HFFc6 (cell line): ENCODE measurements at places on chromosomes 13 and 19. TPM values are rescaled to one million over a fixed set of nuclear protein-coding genes. Genes with fewer than 3 reads are reported as not detected.
A peak's percentile ranks its signal among the peaks of the same experiment; 100 is the strongest.

Gene LILRA2
- not detected in 3 replicates for total RNA-seq

DNA sequence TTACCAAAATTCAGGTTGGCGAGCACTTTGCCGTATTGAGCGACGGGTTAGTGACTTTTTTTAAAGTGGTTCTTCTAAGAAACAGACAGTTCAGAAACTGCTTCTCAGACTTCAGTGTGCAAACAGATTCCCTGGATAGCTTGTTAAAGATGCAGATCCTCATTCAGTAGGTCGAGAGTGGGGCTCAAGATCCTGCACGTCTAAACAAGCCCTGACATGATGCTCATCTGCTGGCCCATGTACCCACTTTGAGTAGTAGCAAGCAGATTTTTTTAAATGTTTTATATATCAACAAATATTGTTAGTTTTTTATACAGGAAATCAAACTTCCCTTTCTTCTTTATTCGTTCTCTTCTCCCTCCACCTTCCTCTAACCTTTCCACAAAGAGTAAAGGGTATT is 7.3 kb downstream of the METTL21C start:
- DNase-seq = no peak
- peaks cover 13% of the 10 kb centered on the region for H3K27me3 ChIP-seq

Gene ZNF607
- 2.1 and 4.1 TPM in 2 replicates for total RNA-seq

Gene SLC6A16
- total RNA-seq = 0.18 to 0.40 TPM (median 0.25 TPM) in 3 replicates

Gene SMIM44
- total RNA-seq = not detected in 3 replicates

- no peaks in the 10 kb centered on the region; the same call in 1 of the 2 replicates for H3K27me3 ChIP-seq
- H3K27ac ChIP-seq = peak overlapping the region; percentile 73
- peaks cover 32% of the 10 kb centered on the region for H3K4me1 ChIP-seq
- no peak overlapping the region; the same call in 1 of the 2 replicates for H3K4me3 ChIP-seq
- peak; percentile 85 for DNase-seq
- H3K36me3 ChIP-seq = no peaks in the 10 kb centered on the region
Observed at GRCh38 chr13:38394777-38395496, 45.3 kb downstream of the UFM1 start.

GRCh38 chr19:29681422-29682235 is 16.4 kb downstream of the PLEKHF1 start:
- no peaks in the 10 kb centered on the region for H3K36me3 ChIP-seq
- DNase-seq = no peak
- H3K27me3 ChIP-seq = no peaks in the 10 kb centered on the region; the same call in none of the 2 replicates

DNA sequence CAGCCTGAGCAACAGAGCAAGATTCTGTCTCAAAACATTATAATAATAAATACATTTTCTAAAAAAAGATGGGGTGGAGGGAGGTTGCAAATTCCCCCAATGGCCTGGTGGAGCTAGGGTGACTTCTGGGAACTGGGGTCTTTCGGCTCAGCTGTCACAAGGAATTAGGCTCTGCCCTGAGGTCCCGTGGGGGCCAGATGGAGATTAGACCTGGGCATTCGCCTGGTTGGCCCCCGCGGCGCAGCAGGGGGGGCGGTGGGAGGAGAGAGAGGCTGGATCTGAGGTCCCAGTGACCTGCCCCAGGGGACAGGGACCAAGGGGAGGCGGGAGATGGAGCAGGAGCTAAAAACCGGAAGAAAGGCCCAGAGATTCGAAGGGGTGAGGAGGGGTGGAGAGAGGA is 14.8 kb downstream of the FUT6 start:
- peaks cover 28% of the 10 kb centered on the region for H3K27me3 ChIP-seq
- H3K4me1 ChIP-seq = no peaks in the 10 kb centered on the region
- DNase-seq = no peak
- H3K4me3 ChIP-seq = no peak overlapping the region
- peaks cover 4% of the 10 kb centered on the region; the same call in 1 of the 2 replicates for H3K36me3 ChIP-seq

GRCh38 chr13:28423010-28423409 is 71.9 kb downstream of the FLT1 start:
- H3K4me1 ChIP-seq = peaks cover 79% of the 10 kb centered on the region
- H3K36me3 ChIP-seq = peaks cover 58% of the 10 kb centered on the region
- H3K27ac ChIP-seq = peak overlapping the region; percentile 14
- DNase-seq = no peak

DNA sequence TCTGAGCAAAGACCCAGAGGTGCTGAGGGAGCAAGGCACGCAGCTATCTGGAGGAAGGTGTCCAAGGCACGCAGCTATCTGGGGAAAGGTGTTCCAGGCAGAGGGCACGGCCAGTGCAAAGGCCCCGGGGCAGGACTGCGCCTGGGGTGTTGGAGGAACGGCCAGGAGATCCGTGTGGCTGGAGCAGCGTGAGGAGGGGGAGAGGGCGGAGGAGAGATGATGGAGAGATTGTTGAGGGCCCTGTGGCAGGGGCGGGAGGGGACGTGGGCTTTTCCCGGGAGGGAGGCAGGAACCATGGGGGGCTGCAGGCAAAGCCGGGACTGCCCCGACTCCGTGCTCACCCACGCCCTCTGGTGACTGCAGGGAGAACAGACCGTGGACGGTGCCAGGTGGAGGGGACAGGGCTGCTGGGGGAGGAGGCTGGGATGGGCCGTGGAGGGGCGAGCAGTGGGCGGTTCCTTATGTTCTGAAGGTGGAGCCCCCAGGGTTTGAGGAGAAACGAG is 13.3 kb upstream of the MISP start:
- peaks cover 4% of the 10 kb centered on the region; the same call in 1 of the 2 replicates for H3K4me1 ChIP-seq
- no peak for DNase-seq
- H3K36me3 ChIP-seq = no peaks in the 10 kb centered on the region
- peaks cover 9% of the 10 kb centered on the region for H3K27me3 ChIP-seq
- no peak overlapping the region for H3K4me3 ChIP-seq
- H3K27ac ChIP-seq = no peak overlapping the region

Gene ZNF536
- total RNA-seq = not detected in 2 replicates

DNA sequence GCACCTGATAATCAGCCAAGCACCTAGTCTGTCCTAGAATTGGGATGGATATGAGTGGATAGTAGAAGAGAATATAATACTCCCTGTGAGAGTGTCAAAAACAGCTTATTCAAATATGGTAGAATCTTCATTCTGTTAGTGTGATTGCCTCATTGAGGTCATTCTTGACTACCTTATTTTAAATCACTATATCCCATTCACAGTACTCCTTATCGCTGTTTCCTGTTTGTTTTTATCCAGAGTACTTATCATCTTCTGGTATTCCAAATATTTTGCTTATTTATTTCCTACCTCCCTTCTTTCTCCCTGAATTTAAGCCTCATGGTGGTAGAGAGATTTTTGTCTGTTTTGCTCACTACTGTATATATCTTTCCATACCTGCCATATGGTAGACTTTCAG is 9.9 kb downstream of the NDFIP2 start:
- peaks cover 30% of the 10 kb centered on the region for H3K36me3 ChIP-seq
- H3K27me3 ChIP-seq = 0 out of 2 replicates have a peak, but pooled peaks cover 3% of the 10 kb centered on the region
- H3K4me3 ChIP-seq = peak overlapping the region; percentile 76
- peaks cover 96% of the 10 kb centered on the region for H3K4me1 ChIP-seq
- DNase-seq = no peak

Gene SLC7A9
- total RNA-seq = not detected in 3 replicates

Gene SYT3
- not detected in 3 replicates for total RNA-seq

DNA sequence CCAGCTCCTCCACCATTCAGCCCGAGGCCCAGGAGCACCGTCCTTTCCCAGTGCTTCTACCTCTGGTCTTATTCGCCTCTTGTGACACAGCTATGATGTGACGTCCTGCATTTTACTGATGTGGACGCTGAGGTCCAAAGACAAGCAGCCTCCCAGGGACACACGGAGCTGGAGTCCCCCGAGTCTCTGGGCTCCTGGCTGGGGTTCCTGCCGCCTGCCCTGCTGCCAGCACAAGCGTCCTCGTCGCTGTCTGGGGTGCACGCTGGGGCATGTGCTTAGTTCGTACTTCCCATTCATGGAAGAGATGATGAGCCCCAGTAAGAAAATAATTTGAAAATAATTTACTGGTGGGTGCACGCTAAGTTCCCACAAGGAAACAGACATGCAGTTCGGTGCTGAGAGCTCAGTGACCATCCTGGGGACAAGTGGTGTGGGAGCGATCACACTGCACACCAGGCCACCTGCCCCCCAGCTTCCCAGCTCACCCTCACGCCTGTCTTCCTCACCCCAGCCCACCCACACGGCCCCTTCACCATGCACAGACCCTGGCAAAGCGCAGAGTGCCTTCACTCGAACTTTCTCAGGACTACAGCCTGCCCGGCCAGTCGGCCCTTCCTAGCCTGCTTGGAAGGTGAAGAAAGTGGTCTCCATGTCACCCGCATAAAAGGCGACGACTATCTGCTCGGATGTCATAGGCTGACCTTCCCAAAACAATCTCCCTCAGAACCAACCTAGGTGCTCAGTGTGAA is 14.2 kb upstream of the CFAP97D2 start:
- H3K36me3 ChIP-seq = no peaks in the 10 kb centered on the region
- peaks cover 20% of the 10 kb centered on the region for H3K27me3 ChIP-seq
- H3K4me3 ChIP-seq = no peak overlapping the region
